ENCODE measurements at places on chromosomes 2 and 18.
A peak's percentile ranks its signal among the peaks of the same experiment; 100 is the strongest.

GRCh38 chr2:127578411-127578810 lies 42.9 kb downstream of the MYO7B start:
- no peak for DNase-seq

GRCh38 chr2:226969417-226970080 lies 133.7 kb downstream of the RHBDD1 start:
- no peak for DNase-seq

- no peak for DNase-seq
These were observed 477.2 kb downstream of the TRIB2 start for GRCh38 chr2:13193900-13194299.

- no peak for DNase-seq
These were observed 1651.8 kb downstream of the DPP10 start for GRCh38 chr2:116094196-116094595.

GRCh38 chr2:10990561-10991111 lies 78.9 kb downstream of the KCNF1 start:
- no peak for DNase-seq

- peak; percentile 34 for DNase-seq
These were observed 215.1 kb upstream of the TRIB2 start for GRCh38 chr2:12501469-12502158.

GRCh38 chr2:207770602-207771404 lies 1.1 kb upstream of the FZD5 start:
- peak; percentile 43 for DNase-seq

DNA sequence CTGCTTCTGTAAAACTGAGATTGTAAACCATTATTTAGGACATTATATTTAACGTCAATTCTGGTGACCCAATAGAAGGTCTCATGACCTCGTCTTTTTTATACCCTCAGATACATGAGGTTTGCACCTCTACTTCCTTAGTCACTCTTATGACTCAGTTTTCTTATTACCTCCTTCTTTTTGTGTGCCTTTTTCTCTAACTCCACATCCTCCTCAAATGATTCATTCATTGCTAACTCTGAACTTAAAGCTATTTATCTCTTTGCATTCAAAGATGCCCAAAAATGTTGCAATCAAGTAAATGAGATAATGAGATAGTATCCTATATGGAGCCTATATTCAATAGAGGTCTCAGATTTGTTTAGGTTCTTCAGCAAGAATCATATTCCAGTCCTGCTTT lies 121.0 kb upstream of the KYNU start:
- no peak for DNase-seq

DNA sequence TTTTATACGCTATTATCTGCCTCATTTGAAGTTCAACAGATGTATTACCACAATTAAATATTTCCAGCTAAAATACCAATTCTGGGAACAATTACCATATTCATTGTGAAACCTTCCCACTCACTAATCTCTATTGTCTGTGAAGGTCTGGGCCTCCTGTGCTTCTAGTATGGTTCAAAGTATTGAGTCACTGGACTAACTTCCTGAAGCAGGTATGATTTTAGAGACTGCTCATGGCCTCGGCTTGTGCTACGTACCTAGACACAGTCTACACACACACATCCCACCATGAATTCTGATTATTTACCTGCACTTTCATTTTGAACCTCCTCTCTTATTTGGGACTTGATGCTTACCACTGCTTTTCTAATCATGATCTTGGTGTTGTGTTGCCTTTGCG lies 180.7 kb upstream of the EPHA4 start:
- no peak for DNase-seq

DNA sequence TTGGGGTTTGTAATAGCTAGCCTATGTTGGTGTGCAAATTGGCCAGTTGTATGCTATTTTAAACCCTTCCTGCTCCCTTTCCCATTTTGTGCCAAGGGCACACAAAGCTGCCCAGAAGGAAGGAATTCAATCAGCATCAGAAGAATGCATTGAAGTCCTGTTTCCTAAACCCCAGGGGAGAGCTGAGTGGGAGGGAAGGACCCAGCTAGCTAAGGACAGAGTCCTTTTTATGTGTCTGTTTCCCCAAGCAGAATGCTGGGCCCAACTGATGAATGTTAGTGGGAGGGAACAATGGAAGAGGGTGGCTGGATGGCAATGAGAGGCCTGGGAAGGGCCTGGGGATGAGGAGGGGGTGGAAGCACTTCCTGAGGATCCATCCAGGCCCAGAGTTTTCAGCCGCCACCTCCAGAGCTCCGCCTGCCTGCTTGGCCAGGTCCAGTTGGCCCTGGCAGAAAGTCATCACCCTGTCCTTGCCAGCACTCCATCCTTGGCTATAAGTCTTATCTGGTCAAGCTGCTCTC lies 32.7 kb downstream of the MEX3C start:
- no peak for DNase-seq

DNA sequence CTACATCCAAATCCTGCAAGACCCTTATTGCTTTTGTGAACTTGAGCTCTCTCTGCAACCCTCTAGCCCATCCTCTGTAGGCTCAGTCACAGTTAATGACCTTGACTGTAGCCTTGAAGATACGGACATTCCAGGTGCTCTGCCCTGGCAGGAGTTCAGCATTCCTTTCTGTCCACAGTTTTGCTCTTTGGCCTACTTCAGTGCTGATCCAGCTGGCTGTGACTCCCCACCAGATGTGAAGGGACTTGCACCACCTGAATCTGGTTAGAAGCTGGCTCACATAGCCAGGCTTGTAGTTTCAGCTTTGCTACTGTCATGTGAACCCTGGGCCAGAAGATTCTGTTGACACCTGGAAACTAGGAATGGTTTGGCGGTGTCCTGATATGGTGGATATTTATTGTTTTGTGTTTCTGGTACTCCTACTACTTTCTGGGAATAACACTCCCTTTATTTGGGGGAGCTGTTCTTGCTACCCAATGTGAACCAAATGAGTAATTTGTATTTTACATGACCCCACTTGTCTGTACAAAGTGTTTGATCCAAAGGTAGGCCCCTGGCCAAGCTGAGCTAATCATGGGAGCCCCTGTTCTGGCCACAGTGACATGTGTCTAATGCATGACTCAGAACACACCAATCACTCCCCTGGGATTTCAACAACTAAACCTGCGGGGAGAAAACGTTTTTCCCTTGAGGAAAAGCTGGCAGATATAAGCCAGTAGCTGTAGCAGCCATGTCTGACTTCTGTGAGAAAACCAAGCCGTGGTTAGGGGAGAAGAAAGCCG lies 73.4 kb downstream of the CDCA7 start:
- no peak for DNase-seq

DNA sequence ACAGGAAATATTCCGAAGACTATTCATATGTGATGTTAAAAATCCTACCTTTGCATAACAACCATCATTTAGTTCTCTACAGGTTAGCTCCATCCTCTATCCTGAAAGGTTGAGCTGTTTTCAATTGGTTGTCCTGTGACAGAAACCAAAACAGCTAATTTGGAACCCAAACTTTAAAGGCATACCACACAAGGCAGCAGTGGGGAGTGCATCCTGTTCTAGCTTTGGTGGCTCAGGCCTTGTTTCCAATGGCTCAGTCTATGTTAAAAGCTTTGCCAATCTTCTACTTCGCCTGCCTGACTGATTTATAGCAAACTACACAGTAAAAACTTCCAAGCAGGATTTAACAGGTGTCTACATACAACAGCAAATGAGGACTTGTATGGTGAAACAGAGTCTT lies 3.2 kb downstream of the CD226 start:
- no peak for DNase-seq

DNA sequence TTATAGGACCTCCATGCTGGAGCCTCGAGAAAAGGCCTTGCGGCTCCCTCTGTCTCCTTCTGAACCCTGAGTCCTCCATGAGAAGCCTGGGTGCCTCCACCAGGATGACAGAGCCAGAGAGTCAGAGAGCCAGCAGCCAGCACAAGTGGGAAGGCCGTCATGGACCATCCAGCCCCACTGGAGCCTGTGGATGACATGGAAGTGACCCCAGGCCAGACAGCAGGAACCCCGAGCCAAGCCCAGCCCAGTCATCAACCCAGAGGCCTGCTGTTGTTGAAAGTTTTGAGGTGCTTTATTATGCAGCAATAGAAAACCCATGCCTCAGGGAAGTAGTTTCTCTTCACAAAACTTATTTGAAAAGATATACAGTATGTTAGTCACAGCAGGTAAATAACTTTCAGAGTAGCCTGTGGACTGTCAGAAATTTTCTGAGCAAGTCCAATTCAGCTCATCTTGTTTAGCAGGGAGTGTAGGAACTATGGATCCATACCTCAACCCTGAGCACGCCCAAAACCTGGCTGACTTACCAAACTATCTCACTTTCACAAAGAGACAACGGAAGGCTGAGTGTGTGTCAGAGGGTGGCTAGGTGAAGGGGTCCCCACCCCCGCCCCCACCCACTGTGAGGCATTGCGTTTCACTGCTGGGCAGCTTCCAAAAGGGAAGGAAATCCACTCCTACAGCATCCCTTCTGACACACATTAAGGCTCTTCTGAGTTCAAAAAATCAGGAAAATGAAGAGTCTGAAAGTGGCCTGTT lies 79.9 kb upstream of the NDUFV2 start:
- DNase-seq = no peak
